ENCODE measurements at places on chromosomes 6 and 20.

DNA sequence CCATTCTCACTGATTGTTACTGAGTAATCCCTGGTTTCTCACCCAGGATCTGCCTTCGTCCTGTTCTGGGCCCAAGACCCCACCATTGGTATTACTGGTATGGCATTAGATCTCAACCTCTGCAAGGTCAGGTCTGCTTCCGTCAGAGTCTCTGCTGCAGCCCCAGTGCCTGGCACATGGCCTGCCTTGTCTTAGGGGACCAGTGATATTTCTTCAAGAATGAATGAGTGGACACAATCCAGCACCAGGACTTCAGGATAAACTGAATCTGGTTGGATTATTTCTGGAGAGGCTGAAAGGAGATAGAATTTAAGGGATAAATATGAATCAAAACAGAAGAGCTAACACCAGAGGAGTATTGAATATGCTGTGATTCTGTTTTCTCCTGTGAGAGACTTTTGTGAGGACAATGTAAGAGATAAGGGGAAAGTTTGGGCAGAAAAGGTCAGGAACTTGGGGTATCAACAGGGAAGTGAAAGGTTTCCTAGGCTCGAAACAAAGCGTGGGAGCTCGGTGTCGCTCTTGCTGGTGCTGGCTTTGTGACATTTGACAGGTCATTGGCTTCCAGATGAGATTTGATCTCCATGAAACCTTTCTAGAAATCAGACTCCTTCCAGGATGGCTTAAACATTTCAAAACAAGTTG, 53.9 kb downstream of the OSTM1 start:
- DNase-seq: no peak

GRCh38 chr6:116409756-116410155, 39.0 kb downstream of the DSE start:
- no peak for DNase-seq

DNA sequence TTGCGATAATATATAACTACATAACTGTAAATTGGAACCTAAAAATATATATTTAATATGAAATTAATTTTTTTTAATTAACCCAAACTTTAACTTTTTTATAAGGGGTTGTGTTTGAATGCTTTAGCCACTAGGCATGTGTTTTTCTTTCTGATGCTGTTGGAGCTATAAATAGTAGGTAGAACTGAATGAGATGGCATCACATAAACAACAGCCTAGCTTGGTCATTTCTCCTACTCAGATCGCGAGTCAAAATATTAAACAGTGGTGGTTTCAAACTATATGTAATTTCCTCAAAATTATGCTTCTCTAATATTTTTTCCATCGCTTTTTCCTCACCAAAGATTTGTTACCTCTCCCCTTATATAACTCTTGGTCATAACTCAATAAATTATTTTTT, 243.2 kb downstream of the ARID1B start:
- no peak for DNase-seq

DNA sequence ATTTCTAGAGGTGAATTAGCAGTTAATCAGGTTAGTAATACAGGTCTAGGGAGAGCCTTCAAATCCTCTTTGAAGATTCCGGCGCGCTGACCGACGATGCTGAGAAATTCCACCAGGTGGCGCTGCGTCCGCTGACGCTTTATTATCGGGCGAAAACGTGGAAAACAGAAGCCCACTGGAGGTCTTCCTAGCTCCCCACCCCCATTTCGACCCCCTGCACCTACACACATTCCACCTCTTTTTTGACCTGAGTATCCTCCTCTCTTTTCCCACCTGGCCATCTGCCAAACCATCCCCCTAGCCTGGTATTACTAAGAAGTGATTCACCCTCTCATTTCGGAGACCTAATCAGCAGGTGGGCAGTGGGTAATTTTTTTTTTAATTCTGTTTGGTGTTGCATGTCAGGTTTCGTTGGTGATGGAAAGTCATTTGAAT, 65.4 kb upstream of the RIN2 start:
- peak; percentile 47 for DNase-seq

DNA sequence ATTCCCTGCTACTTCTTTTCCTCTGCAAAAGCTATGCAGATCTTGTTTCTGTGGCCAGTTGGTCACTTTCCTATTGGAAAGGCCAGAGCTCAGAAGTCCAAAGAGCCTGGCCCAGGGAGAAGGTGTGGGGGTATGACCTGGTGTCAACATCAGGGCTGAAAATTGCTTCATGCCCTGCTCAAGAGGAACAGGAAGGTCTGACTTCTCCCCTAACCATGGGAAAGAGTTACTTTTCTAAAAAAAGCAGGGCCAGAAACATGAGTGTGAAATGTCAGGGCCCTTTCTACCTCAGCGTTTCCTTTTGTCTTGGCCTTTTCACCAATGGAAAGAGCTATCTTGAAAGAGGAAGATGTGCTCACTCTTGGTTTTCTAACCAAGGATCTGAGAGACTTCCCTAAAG, 117.4 kb downstream of the MAFB start:
- no peak for DNase-seq

- DNase-seq: no peak
Measured at GRCh38 chr20:34985461-34986310, 30.0 kb downstream of the MYH7B start.

- DNase-seq: no peak
Measured at GRCh38 chr6:111478749-111479148, 4.3 kb downstream of the REV3L start.

- no peak for DNase-seq
Measured at GRCh38 chr6:3072798-3073197, 4.5 kb downstream of the RIPK1 start.

- DNase-seq: no peak
Measured at GRCh38 chr20:17854307-17854903, 114.2 kb downstream of the SNX5 start.

- peak; percentile 19 for DNase-seq
Measured at GRCh38 chr6:17987447-17987696, at the start of gene KIF13A. Gene KIF13A (minus strand): TSS chr6:17987635. CDS start chr6:17987463, 172 bp downstream.

- DNase-seq: no peak
Measured at GRCh38 chr6:52994031-52994838, 849 bp downstream of the GSTA4 start.

DNA sequence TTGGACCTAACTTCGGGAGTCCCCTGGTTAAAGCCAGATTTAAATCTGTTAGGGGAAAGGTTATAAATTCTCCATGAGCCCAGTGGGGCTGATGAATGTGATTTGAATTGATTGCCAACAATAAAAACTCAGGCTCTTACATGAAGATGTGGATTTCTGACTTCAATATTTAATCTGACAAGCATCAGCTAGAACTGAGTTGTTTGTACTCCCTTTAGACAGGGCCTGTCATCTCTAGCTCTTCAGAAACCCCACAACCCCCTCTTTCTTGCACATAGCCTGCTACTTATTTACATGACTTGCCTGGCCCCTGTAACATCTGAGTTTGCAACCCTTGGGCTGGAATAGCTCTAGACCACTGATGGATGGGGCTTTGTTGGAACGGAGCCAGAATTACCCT, 191.6 kb upstream of the PLCB4 start:
- no peak for DNase-seq

GRCh38 chr20:40278673-40279072, 410.4 kb downstream of the MAFB start:
- DNase-seq: no peak

DNA sequence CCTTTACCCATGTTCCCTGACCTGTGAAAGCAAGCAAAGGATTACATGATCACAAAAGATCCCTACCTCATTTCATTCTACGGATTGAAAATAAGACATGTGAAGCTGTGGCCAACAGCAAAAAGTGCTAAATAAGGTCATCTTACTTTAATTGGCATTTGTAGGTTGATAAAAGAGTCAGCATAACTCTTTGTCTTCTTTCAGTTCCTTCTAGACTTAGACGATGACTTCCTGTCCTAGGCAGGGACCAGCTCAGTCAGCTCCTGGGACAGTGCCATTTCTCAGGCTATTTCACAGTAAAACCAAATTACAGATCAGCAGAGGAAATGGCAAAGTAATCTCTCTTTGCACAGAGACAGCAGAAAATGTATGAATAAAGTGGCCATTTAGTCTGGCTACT, 480.7 kb downstream of the RFPL4B start:
- DNase-seq: no peak

DNA sequence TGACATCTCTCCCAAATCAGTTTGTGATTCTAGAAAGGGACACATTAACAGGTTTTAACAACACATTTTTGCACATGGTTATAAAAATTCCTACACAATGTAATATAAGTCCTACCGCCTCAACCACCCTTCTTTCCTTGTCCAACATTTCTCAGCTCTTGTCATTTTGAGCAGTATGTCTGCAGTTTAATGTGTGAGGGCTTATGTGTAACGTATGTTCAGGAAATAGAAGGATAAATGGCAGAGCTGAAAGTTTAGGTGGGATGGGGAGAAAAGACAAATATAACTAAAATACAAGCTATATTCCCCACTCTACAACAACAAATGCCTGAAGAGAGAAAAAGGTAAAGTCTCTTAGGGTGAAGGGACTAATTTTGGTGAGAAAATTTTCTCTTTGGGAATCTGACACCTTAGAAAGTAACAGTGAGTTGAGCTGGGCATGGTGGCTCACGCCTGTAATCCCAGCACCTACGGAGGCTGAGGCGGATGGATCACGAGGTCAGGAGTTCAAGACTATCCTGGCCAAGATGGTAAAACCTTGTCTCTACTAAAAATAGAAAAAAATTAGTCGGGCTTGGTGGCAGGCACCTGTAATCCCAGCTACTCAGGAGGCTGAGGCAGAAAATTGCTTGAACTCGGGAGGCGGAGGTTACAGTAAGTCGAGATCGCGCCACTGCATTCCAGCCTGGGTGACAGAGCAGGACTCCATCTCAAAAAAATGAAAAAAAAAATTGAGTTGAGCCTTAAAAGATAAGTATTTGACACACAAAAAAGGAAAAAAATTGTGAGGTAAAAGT, 5.1 kb downstream of the PNRC1 start:
- no peak for DNase-seq

- DNase-seq: no peak
Measured at GRCh38 chr6:130864344-130864743, 37.1 kb downstream of the SMLR1 start.

DNA sequence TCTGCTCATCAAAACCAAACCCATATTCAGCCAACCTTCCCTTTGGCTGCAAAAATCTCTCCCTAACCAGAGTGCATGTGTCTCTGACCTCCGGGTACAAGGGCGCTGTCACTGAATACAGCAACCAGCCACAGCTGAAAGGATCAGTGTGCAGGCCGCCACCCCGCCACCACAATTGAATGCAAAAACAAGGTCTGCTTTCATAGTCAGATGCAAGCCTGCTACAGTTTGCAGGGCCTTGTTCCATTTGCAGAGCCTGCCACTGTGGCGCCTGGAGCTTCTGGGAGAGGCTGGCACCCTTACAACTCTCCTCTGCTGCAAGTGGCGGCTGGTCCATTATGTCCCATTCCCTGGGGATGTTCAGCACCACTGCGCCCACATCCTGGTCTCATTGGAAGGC, 23.5 kb downstream of the MDGA1 start:
- DNase-seq: no peak

DNA sequence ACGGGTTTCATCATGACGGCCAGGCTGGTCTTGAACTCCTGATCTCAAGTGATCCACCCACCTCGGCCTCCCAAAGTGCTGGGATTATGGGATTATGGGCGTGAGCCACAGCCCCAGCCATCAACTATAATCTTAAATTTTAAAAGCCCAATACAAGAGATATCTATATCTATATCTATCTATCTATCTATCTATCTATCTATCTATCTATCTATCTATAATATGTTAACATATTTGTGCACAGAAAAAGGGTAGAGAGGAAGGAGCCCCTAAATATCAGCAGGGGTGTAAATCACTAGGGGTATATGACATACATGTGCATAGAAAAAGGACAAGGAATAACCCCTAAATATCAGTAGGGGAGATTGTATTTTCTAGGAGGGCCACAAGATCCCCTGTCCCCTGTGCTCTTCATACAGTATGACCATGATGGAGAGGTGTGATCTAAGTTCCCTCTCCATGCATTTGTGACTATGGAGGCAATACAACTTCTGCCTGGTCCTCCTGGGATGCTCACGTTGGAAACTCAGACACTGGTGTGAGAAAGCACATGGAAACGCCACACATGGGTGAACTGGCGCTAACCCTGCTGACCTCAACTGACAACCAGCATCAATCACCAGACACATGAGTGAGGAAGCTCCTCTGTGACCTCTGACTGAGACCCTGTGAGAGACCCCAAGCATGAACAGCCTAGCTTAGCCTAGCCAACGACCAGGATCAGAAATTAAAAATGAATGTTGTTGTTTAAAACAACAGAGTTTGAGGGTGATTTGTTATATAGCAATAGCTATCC, 1.2 kb upstream of the SPATS1 start:
- no peak for DNase-seq

DNA sequence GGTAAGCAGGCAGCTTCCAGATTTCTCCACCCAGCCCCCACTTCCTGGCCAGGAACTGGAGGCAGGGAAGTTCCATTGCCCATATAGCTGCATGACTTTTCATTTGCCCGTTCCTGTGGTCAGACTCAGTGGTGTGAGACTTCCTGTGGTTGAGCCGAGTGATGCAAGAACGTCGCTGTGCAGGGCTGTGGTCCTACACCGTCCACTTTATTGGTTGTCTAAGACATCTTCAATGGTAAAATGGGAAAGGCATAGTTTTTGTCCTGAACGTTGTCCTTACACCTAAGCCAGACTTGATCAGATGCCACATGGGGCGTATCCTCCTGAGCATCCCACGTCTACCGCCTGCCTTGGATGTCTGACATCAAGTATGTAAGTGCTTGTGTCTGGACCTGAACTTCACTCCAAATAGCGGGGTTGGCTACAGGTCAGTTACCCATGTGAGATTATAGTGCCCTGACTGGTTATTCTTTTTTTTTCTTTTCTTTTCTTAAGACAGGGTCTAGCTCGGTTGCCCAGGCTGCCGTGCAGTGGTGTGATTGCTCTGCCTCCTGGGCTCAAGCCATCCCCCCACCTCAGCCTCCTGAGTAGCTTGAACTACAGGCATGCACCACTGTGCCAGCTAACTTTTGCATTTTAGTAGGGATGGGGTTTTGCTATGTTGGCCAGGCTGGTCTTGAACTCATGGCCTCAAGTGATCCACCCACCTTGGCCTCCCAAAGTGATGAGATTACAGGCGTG, 25.9 kb upstream of the GTSF1L start:
- DNase-seq: no peak

DNA sequence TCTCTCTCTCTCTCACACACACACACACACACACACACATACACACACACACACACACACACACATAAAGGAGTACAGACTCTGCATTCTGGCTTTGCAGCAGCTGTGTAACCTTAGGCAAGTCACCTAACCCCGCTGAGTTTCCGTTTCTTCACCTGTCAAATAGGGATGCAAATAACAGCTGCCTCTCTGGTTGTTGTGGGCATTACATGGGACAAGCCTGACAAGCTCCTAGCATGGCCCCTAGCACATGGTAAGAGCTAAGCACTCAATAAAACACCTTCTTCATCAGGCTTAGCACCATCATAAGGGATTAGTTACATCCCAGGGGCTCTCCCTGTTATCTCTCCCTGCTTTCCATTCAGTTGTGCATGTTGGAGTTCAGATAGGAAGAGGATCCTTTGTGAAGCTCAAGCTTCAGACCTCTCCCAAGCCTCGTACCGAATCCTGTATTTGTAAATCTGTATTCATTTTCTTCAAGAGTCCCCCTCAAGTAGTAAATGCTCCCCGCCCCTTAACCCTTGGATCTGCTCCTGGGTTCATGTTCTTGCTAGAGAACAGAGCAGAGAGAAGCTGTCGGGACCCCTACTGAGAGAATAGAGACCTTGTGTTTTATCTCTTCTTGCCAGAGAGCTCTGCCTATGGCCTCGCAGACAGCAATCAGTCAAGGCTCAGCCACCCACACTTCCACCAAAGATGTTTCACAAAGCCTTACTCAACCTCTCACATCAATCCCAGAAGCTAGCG, 2.2 kb downstream of the SLC13A3 start:
- DNase-seq: no peak
